RPMI8226 (cell line): ENCODE measurements at places on chromosomes 16 and 17.

DNA sequence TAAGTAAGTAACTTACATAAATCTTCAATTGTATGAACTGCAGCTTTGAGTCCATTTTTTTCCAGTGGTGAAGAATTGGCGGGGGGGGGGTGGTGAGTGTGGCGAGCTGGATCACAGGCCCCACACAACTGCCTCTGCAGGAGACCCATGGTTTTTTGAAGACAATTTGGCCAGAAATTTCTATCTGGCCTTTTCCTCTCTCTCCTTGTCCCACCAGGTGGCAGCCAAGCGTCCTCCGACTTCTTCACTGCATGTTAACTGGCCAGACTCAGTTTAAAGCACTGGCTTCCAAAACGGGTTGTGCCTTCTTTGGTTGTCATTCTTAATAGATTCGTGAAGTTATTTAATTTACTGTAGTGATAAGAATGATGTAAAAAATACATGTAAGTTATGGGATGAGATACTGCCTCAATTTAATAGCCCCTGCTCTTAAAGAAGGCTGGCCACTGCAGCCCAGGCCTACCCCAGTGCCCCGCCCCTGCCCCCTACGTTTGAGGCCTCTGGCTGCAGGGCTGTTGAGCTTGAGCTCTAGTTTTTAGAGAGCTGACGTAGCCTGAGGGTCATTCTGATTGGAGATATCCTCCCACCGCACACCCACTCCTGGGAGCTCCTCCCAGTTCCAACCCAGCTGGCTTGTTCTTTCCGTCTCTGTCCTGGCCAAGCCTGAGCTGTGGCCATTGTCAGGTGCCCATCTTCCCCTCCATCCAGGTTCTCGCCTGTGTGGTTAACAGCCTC is 36.4 kb downstream of the AKAP1 start:
- DNase-seq, result peak; percentile 52

- DNase-seq, result peak; percentile 61
Observed at GRCh38 chr17:34886831-34887230, 74.4 kb downstream of the CCT6B start.

DNA sequence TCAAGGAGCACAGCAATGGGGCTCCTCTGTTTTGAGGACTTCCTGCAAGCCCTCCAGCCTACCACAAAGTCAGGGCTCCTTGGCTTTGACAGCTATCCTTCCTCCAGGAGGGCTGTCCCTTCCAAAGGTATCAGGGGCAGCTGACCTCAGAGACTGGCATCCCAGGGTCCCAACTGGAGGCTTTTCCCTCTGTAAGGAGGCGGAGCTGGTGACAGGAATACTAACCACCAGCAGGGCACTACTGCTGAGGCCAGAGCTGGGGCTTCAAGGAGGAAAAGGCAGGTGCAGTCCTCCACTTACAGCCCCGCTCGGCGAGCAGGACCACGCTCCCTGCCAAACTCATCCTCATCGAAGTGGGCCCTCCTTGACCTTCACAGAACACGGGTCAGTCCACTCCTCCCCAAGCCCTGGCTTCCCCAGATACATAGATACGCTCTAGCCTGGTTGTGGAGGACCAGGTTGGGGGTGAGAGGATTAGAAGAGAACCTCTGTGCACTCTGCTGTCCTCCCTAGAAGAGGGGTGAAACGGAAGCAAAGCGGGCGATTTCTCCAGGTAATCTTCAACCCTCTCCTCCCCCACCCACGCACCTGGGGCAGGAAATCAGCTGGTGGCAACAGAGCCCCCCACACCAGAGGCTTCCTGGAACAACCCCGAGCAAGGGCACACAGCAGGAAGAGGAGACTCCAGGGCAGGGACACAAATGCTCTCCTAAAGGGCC is 20.5 kb downstream of the ST3GAL2 start:
- DNase-seq, result no peak

GRCh38 chr16:58684354-58685083 is at the start of gene SLC38A7:
SLC38A7 (minus strand) TSS chr16:58684770; CDS start chr16:58680126, 4,644 bp downstream.
- peak; percentile 87 for DNase-seq

- DNase-seq, result no peak
Observed at GRCh38 chr16:85204242-85205010, 92.2 kb upstream of the CIBAR2 start.

DNA sequence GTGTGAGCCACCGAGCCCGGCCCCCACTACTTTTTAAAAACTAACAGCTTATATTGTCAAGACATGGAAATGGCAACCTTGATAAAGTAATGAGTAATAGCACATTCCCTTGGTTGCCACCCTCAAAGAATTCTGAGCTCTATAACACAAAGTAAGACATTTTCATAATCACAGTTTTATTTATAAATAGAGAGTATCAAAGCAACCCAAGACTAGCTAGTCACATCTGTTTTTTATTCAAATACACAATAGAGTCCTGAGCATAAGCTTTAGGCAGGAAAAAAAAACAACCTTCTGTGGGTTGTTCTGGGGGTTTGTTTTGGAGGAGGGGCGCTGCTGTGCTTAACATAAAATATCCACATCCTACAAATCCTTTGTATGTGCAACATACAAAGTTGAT is 68.7 kb downstream of the CEP95 start:
- DNase-seq, result no peak

DNA sequence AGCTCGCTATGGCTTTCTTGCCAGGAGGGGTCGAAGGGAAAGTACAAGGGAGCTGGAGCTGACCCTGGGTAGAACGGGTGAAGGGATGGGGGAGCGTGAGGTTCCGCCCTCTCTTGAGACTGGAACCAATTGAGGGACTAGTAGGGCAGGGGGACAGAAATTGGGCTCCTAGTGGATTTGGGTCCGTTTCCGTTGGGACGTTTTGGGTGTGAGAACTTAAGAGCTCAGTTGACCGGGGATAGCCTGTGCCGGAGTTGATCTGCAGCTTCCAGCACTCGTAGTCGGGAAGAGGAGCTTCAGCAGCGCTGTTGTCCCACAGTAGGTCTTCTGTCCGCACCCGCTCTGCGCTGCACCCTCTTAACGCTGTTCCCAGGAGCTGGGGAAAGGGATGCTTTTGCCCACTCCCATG is 481 bp downstream of the CNTROB start:
- DNase-seq, result peak; percentile 11

- no peak for DNase-seq
Observed at GRCh38 chr17:80957461-80957941, 34.1 kb upstream of the CHMP6 start.

- DNase-seq, result peak; percentile 73
Observed at GRCh38 chr17:20073055-20073979, 64.2 kb downstream of the SPECC1 start.

GRCh38 chr17:6498901-6499540 is 54.8 kb downstream of the PIMREG start:
- DNase-seq, result no peak

DNA sequence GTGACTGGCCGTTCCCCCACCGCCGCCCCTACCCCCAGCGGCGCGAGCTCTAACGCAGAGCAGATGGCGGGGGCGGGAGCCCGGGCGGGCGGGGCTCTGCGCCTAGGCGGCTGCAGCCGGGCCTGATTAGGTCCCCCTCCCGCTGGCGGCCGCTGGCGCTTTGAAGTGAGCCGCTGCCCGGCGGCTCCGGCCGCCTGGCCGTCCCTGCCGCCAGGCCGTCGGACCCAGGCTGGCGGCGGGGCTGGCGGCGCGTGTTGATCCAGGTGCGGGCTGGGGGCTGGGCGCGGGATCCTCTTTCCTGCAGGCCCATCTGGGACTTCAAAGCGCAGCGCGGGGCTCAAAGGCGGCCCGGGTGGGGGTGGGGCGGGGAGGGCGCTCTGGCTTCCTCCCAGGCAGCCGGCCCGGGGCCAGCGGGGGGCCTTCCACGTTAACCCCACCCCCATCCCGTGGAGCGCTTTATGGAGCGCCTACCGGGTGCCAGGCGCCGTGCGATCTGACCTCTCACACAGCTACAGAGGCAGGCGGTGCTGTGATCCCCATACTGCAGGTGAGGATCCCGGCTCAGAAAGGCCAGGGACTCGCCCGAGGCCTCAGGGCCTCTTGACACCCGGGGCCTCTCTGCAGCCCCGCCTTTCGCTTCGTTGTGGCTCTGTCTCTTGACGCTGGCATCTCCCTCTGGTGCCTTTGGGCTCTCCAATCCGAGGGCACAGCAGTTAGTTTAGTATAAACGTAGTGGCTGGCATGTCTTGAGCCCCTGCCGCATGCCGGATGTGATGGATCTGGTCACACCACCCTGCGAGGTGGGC is 80.0 kb upstream of the NKD1 start:
- peak; percentile 57 for DNase-seq

GRCh38 chr17:72388765-72389473 is 268.1 kb downstream of the SOX9 start:
- peak; percentile 96 for DNase-seq

DNA sequence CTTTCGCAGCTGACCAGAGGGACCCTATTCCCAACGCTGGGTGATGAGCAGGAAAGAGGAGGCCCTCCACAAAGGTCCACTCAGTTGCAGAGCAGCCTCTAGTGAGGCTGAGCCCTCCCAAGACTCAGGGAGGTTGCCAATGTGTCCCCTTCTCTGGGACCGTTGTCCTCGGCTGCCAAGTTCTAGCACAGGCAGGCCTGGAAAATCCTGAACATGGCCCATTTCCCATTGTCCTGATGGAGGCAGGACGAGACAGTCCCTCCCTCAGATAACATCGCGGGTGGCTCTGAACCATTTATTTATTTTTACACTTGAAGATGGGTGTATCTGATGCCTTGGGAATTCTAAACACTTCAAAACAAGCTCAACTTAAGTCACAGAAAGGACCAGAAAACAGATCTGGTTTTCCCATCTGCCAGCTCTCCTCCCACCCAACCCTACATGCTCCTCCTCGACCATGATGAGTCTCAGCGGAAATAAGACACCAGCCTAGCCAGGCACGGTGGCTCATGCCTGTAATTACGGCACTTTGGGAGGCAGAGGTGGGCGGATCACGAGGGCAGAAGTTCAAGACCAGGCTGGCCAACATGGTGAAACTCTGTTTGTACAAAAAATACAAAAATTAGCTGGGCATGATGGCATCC is 12.8 kb downstream of the CDIP1 start:
- DNase-seq, result no peak

- peak; percentile 40 for DNase-seq
Observed at GRCh38 chr17:63426917-63427308, 19.2 kb downstream of the CYB561 start.

GRCh38 chr17:37144075-37144701 is 195.4 kb downstream of the AATF start:
- no peak for DNase-seq

DNA sequence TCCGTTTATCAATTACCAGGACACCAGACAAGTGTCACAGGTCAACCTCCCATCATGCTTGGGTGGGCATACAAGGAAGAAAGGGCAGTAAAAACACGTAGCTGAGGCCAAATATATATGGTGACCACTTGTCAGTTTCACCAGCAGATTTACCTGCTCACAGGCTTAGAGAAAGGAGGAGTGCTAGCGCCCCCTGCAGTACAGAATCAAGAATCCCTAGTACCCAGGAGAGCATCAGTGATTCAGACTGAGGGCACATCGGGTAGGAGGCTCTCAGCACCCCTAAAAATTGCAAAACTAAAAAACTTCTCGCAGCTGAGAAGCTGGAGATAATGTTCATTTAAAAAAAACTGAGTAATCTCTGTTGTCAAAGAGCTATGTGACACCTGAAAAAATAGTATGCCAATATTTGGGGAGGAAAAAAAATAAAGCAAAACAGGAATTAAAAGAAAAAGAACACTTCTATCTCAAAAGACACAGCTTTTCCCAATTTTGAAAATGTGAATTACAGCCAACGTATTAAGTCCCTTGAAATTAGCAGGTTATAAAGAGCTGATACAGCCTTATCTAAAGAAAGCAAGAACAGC is 21.2 kb upstream of the MON1B start:
- DNase-seq, result peak; percentile 71

DNA sequence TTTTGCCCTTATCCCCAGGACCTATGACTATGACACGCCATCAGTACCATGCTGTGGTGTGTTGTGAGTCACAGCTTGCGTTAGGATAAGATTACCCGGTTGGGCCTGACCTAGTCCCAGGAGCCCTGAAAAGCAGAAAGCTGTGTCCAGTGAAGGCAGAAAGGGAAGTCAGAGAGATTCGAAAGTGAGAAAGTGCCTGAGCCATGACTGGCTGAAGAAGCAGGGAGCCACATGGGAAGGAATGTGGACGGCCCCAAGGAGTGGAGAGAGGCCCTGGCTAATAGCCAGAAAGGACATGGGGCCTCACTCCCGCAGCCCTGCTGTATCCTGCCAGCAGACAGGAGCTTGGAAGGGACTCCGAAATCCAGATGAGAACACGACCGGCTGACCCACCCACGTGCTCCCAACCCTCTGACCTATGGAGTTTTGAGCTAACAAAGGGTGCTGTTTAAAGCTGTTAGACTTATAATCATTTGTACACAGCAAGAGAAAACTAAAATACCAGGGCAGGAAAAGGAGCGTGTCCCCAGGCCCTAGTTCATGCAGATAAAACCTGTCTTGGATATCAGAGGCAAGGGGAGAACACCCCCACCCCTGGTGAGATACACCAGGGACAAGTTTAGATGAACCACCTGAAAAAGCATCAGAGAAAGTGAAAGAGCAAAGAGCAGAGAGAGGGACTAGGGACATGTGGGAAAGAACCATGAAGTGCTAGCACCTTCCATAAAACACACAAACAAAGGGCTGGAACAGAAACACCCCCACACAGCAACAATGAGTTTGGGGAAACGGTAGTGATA is 115.3 kb downstream of the SLC39A11 start:
- DNase-seq, result peak; percentile 5

DNA sequence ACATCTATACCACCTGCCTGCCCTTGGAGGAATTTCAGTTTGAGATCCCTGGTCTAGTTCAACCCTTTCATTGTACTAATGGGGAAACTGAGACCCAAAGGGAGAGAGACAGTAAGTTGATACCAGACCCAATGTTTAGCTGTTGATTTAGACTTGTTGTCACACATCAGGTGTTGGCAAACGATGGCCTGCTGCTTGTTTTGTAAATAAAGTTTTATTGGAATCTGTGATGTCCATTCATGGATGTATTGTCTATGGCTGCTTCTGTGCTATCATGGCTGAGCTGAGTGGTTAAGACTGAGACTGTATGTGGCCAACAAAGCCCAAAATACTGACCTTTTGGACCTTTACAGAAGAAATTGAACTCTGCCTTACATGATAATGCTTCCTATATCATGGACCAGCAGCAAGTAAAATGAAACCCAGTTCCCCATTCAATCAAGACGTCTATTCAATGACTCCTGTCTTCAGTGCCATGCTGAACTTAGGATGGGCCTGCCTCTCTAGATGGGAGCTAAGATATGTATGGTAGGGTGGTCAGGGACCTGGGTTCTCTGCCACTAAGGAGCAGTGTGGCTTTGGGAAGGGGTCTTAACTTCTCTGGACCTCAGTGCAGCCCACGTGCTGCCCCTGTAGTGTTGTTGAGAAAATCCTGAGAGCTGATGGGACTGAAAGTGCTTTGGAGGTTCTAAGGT is 111.0 kb downstream of the IRX5 start:
- no peak for DNase-seq

DNA sequence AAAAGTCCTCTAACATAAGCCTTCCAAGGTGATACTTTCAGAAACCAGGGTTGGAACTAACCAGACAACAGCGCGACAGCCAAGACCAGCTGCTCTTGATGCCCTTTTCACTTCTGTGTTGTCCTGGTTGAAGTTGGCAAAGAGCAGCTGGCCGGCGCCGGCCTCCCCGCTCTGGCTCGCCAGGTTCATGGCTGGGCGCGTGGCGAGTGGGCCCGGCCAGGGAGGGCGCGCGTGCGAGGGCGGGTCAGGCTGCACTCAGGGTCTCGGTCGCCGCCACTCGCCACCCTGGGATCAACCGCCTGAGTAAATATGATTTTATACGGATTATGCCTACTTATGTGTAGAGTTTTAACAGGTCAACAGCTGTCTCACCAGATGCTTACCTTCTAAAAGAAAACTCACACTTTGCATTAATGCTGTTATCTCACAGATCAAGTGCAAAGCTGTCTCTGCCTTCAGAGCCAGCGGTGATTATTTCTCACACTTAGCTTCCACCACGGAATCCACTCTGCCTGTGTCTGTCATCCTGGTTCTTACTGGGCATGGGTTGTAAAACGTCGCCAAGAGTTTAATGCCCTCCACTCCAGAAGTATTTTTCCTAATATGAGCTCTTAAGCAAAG is 13.5 kb downstream of the KCTD2 start:
- no peak for DNase-seq
